ENCODE measurements at places on chromosomes 16 and 17. TPM values are rescaled to one million over a fixed set of nuclear protein-coding genes. Genes with fewer than 3 reads are reported as not detected.

The SCNN1G gene
- polyA plus RNA-seq, result not detected

The SP6 gene
- 1.2 TPM for polyA plus RNA-seq

The CPHXL2 gene
- polyA plus RNA-seq, result not detected

The NDUFAF8 gene
- polyA plus RNA-seq, result 55.8 TPM

DNA sequence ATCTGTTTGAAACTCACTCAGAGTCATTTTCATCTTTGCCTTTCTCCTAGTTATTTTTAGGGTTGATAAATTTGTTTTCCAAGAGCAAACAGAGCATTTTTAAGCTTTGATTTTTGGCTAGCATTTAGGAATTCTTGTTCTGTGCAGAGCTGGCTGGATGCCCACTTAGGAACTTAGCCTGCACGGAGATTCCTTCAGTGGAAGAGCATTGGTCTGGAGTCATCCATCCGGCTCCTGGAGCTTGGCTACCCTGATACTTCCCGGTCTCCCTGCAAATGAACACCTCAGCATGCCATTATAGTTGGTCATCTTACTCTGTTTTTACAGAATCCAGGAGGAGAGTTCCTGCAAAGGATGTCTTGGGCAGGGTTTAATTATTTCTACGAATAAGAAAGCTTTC is 57.1 kb downstream of the SPECC1 start:
- peak; percentile 93 for DNase-seq
- no peaks in the 10 kb centered on the region for H3K27me3 ChIP-seq
- H3K36me3 ChIP-seq, result no peaks in the 10 kb centered on the region
- H3K4me1 ChIP-seq, result peaks cover 16% of the 10 kb centered on the region
- H3K27ac ChIP-seq, result no peak overlapping the region

- H3K4me3 ChIP-seq, result no peak overlapping the region
- peaks cover 87% of the 10 kb centered on the region for H3K4me1 ChIP-seq
- peak overlapping the region; percentile 20 for H3K27ac ChIP-seq
- DNase-seq, result no peak
- no peaks in the 10 kb centered on the region for H3K27me3 ChIP-seq
Measured at GRCh38 chr17:40338058-40338457, 26.5 kb downstream of the GJD3 start.

The CACNG5 gene
- polyA plus RNA-seq, result not detected

DNA sequence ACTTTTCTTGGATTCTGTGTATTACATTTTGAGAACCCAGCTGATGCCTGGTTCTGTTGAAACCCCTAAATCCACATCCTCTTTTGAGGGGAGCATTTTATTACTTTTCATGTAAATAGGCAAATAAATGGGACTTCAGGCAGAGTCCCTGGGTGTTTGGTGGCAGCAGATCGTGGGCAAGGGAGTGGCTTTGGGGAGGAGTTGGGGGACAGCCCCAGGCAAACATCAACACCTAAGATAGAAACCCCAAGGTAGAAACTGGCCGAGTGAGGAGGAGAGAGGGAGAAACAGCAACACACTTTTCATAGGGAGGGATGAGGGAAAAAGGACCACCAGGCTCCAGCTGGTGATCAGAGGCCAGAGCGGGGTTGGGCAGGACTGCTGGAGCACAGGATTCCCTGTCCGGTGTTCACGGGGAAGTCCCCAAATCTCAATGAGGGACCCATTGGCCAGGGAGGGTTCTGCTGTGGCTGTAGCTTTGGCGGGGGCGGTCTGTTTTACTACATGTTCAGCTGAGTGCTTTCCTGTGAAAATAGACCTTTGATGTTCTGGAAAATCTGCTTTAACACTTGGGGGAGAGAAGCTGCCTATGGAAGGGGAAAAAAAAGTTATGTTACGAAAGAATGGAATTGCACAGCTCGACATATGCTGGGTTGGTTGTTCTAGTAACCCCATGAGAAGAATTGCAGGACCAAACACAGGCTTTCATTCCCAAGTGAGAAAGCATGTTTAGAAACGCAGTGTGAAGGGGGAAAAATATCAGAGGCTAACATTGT is 46.6 kb downstream of the MSI2 start:
- no peaks in the 10 kb centered on the region for H3K36me3 ChIP-seq
- no peaks in the 10 kb centered on the region for H3K4me1 ChIP-seq
- DNase-seq, result no peak

DNA sequence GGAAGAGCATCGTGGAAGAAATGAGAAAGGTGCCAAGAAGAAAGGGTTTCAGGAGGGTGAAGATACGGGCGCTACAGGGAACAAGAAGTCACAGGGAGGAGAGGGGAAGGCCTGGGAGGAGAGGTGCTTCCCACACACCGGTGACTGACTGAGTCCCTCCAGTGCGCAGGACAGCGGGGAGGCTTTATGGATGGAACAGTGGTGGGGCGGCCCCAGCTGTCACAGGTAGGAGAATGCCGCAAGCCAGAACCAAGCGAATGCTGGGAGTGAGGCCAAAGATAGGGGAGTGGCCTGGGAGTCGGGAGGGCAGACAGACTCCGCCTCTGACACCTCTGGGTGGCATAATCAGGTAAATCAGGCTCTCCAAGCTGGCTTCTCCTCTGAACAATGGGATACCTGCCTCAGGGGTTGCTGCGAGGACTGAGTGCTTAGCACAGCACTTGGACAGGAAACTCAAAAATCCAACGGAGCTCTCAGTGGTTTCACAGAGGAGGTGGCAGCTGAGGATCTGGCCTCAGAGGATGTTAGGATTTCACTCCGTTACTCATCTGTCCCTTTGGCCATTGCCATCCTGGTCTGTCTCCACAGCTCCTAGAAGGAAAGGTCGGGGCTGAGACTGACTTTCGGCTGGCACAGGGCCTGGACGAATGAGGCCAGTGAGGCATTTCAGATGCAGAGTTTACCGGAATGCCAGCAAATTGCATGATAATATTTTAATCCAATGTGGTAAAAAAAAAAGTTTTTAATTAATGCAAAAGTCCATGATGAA is 717 bp upstream of the CNP start:
- peak overlapping the region; percentile 79 for H3K27ac ChIP-seq
- peaks cover 42% of the 10 kb centered on the region for H3K4me1 ChIP-seq
- H3K27me3 ChIP-seq, result no peaks in the 10 kb centered on the region
- H3K36me3 ChIP-seq, result peaks cover 25% of the 10 kb centered on the region

GRCh38 chr17:62703776-62704380 is 76.4 kb downstream of the MRC2 start:
- peak overlapping the region; percentile 82 for H3K27ac ChIP-seq
- no peaks in the 10 kb centered on the region for H3K36me3 ChIP-seq
- peaks cover 3% of the 10 kb centered on the region for H3K27me3 ChIP-seq
- peak; percentile 84 for DNase-seq
- peaks cover 27% of the 10 kb centered on the region for H3K4me1 ChIP-seq

DNA sequence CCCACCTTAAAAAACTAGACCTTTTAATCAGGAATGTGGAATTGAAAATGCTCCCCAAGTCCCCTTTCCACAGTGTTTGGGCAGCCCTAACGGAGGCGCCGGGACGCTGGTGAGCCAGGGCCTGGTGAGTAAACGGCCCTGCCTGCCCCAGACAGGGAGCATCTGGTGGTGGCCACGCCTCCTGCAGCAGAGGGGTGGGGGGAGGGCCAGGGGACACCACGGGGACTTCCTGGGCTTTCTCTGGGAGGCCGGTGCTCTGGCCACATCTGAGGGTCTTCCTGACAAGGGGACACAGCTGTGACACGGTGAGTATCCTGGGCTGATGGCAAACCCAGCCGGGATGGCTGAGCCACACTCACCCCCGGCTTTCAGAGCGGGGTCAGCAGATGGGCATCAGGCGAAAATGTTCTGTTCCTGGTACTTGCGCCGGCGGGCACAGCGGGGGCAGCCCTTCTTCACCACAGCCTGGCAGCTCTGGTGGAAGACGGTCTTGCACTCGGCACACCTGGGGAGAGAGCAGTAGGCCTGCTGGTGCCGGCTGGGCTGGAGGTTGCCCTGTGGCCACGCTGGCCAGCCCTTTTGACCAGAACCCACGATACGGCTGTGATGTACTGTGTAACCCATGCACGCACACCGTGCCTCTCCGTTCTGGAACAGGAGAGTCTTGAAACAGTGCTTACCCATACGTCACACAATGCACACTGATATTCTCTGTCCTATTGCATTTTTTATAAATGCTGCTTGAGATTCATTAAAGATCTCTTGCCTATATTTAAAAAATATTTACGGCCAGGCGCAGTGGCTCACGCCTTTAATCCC is 5.0 kb upstream of the ARHGAP27 start:
- H3K27ac ChIP-seq, result no peak overlapping the region
- H3K36me3 ChIP-seq, result peaks cover 6% of the 10 kb centered on the region
- H3K4me3 ChIP-seq, result no peak overlapping the region
- H3K27me3 ChIP-seq, result peaks cover 10% of the 10 kb centered on the region

The CHCT1 gene
- polyA plus RNA-seq, result not detected

DNA sequence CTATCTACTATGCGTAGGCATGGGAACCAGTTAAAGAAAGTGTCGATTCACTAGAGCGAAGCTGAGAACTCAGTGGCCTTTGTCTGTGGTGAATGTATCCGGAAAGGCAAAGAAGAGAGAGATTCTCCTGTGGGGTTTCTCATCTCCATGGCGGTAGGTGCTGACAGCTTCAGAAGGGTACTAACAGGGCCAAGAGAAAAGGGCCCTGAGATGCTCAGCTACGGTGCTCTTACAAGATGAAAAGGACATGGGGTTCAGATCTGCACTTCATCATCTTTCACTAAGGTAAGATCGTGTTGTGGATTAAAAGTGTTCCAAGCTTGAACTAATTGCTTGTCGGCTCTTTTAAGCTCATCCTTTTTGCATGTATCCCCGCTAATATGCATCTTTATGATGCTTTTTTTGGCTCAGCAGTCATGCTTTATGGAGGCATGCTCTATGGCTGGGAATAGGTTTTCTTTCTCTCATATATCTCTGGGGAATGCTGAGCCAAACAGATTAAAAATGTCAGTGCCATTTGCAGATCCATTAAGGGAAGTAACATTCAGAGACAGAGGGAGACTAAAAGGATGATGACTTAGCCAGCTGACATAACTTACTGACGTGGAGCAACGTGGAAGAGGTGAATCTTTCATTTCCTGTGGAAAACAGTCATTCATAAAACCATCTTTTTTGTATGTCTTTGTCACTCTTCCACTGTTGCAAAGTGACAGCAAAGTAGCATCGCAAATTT is 29.9 kb downstream of the KCNJ16 start:
- peaks cover 4% of the 10 kb centered on the region for H3K4me1 ChIP-seq
- H3K27me3 ChIP-seq, result no peaks in the 10 kb centered on the region
- peak; percentile 42 for DNase-seq
- H3K4me3 ChIP-seq, result no peak overlapping the region
- H3K27ac ChIP-seq, result no peak overlapping the region

The CIBAR2 gene
- polyA plus RNA-seq, result 0.30 TPM

DNA sequence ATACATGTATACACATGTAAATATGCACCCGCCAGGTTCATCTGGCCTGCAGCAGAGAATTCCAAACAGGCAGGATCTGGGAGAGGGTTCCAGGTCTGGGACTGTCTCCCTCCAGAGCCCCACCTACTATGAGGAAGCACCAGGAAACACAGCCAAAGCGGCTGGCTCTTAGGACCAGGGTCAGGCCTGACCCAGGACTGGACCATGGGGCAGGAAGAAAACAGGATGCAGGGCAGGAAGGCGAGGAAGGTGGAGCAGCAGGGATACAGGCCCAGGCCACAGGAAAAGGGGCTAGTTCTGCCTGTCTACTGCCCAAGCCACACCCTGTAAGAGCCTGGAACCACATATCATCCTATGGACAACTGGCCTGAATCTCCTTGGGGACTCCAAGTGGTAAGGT is 2.2 kb downstream of the HID1 start:
- H3K4me1 ChIP-seq, result peaks cover 14% of the 10 kb centered on the region
- H3K4me3 ChIP-seq, result no peak overlapping the region
- no peak for DNase-seq
- no peak overlapping the region for H3K27ac ChIP-seq

- peaks cover 2% of the 10 kb centered on the region for H3K27me3 ChIP-seq
- no peak overlapping the region for H3K4me3 ChIP-seq
Measured at GRCh38 chr17:50572541-50572940, 12.0 kb downstream of the CACNA1G start.

The SDK2 gene
- polyA plus RNA-seq, result 28.0 TPM

The KRTAP9-9 gene
- polyA plus RNA-seq, result not detected

DNA sequence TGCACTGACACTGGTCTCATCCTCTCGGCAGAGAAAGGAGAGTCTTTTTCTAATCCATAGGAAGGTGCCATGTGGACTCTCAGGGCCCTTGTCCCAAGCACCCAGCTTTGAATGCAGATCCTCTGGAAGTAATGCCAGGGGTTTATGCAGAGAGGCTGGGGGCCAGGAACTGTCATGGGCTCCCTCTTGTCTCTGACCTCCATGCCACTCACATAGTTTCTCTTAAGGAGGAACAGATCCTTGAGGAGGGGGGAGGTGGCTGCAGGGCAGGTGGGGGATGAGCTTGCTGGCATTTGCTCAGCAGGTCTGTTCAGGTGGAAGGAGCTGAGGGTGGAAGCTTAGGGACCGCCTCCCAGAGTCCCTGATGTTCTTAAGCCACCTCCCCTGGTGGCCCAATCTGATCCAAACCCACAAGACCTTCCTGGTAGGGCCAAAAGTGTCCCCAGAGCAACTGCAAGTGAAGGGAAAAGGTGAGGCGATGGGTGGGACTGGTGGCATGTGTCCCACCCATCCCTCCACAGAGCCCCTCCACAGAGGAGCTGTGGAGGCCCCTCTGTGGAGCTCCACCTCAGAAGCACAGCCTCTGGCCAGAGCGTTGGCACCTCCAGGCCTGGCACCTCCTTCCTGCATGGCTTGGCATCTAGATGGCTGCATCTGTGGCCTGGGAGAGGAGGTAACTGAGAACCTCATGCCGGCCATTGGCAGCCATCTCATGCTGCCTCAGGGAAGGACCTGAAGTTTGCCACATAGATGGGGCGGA is 9.2 kb downstream of the NECAB2 start:
- no peaks in the 10 kb centered on the region for H3K4me1 ChIP-seq
- H3K36me3 ChIP-seq, result no peaks in the 10 kb centered on the region
- H3K27ac ChIP-seq, result no peak overlapping the region
- no peak overlapping the region for H3K4me3 ChIP-seq
- DNase-seq, result no peak

- peaks cover 7% of the 10 kb centered on the region for H3K27me3 ChIP-seq
- no peaks in the 10 kb centered on the region for H3K36me3 ChIP-seq
- peak overlapping the region; percentile 2 for H3K27ac ChIP-seq
- no peak for DNase-seq
- H3K4me1 ChIP-seq, result no peaks in the 10 kb centered on the region
Measured at GRCh38 chr16:81861503-81861902, 82.4 kb downstream of the PLCG2 start.
